Common myeloid progenitor, CD34-positive (primary cell): ENCODE measurements at places on chromosomes 4 and X.

GRCh38 chr4:106595906-106596305 is 227.3 kb upstream of the GIMD1 start:
- no peak for DNase-seq

DNA sequence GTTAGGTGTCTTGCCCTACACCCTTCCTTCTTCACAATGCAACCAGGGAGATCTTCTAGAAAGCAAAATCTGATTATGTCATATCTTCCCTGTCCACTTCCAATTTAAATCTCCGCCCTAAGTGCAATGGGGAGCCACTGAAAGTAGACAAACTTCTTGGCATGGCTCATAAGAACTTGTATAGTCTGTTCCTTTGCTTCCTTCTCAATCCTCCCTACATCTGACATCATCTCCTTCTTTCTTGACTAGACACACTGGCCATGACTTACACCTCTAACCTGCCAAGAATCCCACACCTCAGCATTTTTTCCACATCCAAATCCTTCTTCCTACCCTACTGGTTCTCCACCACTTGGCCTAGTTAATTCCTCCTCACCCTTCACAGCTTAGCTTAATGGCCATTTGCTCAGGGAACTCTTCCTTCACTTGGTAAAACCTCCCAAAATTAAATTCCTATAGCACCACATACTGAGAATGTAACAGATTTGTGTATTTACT is 55.1 kb downstream of the NCAPG start:
- DNase-seq = no peak

DNA sequence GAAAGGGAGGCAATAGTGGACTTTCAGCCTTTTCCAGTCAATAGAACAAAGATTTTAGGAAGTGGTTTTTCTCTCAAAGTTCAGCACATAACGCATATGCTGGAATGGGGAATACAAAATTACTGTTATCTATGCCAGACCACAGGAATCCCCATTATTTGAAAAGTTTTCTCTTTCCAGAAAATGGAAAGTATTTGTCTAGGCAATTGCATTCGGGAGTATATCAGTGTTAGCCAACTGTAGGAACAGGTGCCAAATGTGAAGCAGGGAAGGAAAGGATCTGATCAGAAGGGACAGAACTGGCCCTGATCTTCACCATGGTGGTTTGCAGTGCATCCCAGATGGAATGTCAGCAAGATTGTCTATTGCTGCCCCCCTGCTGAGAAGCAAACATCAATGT is 213.6 kb downstream of the CPE start:
- DNase-seq = no peak

DNA sequence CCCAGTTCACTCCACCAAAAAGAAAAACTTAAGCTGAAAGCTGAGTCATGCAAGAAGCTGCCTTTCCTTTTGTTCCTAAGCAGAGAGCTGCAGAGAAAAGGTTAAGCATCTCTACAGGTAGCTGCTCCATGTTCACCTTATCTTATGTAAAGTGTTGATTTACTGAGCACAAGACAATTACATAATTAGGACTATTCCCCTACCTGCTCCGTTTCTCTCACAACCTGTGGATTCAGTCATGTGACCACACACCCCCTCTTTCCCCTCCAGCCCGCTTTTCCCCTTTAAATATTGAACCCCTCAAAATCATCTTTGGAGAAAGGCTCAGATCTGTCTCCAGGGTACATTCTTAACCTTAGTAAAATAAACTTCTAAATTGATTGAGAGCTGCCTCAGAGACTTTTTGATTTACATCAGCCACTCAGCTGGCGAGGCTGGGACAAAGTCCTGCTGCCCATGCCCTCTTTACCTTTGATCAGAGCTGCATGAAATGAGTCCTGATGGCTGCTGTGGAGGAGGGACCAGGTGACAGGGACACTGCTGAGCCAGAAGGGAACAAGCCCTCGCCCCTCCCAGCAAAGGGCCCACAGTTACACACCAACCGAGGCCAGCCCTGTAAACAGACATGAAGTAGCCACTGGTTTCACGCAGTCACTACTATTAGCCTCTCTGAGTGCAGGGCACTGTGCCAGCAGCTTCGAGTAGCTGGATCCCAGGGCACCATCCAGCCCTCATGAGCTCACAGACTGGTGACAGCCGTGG is 53.9 kb upstream of the C4orf50 start:
- no peak for DNase-seq

DNA sequence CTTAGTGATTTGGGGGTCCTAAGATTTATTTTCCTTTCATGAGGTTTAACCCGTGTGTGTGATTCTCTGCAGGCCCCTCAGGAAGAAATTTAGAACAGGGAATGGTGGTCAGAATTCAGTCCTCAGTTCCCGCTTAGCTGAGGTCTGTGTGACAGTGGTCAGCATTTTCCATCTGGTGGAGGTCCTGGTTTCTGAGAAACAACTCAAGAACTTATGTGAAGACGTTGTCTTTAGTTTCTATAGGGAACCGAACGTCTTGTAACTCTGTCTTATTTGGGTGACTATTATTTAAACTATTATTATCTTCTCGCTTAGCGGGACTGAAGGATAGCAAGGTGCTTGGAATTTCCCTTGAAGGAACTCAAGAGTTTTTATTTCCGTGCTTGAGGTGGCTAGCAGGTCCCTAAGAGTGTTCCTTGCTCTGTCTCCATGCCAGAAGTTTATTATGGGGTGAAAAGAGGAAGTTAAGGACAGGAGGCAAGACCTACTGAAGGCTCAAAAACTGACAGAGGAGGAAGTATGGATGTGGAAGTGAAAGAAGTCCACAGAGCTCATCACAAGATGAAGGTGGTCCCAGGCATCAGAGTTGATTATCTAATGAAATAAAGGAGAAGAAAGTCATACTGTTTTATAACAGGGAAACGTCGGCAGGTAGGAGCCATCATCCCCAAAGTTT is 9.4 kb downstream of the MGST2 start:
- DNase-seq = peak; percentile 88

DNA sequence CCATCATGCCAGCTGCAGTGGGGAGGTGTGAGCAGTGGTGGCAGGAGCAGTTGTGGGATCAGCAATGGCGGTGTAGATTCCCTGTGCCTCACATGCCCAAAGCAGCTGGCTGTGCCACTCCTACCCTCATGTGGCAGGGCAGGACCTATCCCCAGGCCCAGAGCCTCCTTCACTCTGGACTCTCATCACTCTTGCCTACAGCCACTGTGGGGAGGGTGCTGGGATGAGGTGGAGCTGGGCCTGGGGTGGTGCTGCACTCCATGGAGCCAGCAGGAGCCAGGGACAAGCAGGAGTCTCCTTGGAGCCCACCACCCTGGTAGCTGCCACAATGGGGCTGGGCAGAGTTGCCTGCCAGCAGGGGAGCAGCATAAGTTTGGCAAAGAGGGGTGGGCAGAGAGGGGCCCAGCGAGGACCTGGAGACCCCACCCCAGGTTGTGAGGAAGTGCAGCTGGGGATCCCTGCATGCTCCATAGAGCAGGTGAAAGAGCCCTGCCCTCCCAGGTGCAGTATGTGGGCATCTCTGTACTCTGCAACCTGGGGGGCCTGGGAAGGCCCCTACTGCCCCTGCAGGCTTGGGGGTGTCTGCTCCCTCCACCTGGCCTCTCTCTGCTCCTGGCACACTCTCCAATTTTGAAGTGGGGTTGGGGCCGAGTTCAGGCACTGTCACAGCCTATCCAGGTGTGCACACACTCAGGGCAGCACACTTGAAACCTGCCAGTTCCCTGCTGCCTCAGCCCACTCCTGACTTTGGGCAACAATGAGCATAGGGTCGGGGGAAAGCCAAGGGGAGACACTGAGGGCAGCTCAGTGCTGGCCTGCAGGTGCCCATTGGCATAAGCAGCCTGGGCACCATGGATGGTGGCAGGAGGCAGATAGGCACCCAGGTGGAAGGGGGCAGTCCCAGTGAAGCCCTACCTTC is 74.0 kb upstream of the INTU start:
- DNase-seq = no peak

- DNase-seq = no peak
Measured at GRCh38 chrX:129842510-129843208, 1.0 kb downstream of the ZDHHC9 start.

DNA sequence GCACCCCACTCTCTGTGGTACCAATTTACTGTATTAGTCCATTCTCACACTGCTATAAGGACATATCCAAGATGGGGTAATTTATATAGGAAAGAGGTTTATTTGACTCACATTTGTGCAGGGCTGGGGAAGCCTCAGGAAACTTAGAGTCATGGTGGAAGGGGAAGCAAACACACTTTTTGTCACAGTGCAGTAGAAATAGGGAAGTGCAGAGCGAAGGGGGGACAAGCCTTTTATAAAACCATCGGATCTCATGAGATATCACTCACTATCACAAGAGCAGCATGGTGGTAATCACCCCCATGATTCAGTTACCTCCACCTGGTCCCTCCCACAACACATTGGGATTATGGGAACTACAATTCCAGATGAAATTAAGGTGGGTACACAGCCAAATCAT is 766.9 kb upstream of the PCDH10 start:
- DNase-seq = no peak

GRCh38 chrX:48998391-48998790 is 3.7 kb downstream of the GRIPAP1 start:
- no peak for DNase-seq

GRCh38 chr4:157076578-157076947 is 613 bp downstream of the GLRB start:
- no peak for DNase-seq

DNA sequence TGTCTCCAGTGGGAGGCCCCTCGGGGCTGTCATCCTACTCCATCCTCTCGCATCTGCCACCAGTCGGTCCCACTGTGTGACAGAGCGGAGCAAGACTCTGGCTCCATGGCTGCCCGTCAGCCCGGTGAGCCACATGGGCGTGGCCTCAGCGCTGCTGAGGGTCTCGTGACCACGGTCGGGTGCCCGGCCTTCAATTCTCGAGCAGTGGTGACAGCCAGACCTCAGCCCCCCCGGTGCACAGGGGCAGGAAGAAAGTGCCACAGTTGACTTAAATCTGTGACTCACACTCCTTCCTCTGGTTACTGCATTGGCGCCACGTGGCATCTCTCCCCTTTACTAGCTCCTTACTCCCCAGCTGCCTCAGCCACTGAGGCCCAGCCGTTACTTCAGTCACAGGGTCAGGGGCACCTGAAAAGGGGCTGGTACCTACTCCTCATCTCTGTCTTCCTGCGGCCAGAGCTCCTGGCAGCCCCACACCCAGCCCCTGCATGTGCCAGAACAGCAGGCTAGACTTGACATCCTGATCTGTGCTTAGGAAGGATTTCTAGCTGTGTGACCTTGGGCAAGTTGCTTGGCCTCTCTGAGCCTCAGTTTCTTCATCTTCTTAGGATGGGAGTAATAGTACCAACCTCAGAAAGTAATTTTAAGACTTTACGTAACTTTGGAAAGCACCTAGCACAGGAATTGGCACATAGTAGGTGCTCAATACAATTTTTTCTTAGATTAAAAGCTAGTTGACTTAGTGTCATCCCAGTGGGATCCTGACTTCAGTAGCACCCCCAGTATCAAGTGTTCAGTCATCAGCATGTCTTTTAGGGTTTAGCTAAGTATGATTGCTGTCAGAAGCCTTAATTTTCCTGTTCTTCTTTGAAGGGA is 66.1 kb downstream of the TNIP2 start:
- peak; percentile 93 for DNase-seq

- no peak for DNase-seq
Measured at GRCh38 chr4:73596001-73596400, 24.2 kb downstream of the RASSF6 start.

DNA sequence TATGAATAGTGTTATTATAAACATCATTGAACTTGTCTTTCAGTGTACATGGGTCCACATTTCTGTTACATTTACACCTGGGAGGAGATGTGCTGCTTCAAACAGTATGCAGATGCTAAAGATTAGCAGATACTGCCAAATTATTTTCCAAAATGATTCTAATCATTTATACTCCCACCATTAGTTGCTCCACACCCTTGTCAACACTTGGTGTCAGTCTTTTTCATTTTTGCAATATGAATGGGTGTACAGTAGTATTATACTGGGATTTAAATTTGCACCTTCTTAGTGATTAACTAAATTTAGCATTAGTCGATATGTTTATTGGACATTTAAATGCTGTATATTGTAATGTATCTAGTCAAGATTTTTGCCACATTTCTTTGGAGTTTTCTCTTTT is 131.6 kb upstream of the GRID2 start:
- DNase-seq = no peak

DNA sequence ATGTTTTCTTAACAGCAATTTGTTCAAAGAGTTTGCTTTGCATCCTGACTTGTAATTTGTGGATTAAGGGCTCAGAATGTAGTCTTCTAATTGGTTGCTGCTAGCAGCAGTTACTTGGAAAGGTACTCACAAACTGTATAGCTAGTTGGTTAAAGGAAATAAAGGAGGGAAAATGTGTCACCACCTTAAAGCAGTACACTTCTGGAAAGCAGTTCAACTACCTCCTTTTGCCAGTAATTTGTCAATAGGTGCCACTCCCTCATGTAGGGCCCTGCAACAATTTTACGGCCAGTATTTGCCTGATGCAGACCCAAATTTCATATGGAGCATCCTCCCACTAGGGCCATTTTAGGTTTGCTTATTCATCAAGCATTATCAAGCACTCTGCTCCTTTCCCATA is 20.8 kb downstream of the AMOT start:
- no peak for DNase-seq

GRCh38 chr4:4659871-4660651 is 118.2 kb upstream of the STX18 start:
- DNase-seq = no peak

GRCh38 chr4:63906660-63907183 is 502.5 kb downstream of the TECRL start:
- no peak for DNase-seq

DNA sequence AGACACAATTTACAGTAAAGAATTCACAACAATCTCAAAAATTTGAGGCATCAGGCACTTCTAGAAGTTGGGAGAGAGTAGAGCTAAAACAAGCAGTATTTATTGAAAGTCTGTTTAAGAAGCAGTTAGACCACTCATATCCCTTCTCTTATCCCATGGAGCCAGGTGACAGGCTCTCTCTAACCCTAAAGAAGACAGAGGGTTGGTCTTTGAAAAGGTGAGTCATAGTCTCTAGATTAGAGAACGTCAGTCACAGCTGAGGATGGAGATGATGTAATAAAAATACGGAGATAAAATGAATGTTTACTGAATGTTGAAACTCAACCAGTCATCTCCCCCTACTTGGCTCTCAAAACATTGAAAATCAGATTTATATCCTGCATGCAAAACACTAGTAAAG is 223.8 kb downstream of the CHIC2 start:
- no peak for DNase-seq

DNA sequence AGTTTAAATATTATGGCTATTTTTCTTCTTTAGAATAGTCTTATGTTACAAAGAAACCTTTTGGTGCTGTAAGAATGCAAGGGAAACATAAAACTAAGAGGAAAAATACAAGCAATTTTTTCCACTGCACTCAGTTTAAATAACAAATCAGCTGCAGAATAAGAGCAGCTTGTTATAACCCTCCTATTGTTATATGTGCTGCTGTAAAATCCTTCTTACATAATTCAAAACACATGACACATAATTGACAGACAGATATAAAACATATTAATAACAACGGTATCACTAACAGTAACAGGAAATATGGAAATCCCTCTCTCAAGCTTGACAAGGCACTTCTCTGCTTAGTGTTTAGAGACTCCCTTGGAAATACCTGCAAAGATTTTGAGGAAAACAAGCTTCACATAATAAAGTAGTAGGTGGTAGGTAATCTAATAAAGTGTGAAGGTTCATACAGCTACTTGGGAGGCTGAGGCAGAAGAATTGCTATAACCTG is 385.3 kb upstream of the HS3ST1 start:
- DNase-seq = no peak
